Muscle of back (tissue), 13 donors: ENCODE measurements at places on chromosomes 6 and 20.
A peak's percentile ranks its signal among the peaks of the same experiment; 100 is the strongest.

GRCh38 chr6:98831057-98831958 lies 3.1 kb upstream of the POU3F2 start:
- DNase-seq, result no peak

DNA sequence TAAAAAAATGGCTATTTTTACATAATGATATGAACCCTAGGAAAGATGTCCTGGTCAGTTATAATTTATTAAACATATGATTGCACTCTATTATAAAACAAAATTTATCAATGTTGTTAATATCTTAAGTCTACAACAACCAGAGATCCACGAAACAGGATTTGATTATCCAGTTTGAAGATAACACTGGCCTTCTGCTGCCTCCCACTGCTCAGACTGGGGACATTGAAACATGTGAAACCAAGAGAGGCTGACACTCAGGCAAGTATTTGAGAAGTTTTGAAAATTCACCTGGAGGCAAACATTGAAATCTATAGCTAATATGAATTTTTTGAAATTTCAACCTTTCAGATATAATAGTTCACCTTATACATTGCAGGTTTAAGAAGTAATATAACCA lies 219.3 kb upstream of the HSF2 start:
- DNase-seq, result no peak

- peak; percentile 59 for DNase-seq
Measured at GRCh38 chr20:61520893-61521460, 268.9 kb downstream of the CDH4 start.

- no peak for DNase-seq
Measured at GRCh38 chr6:158642097-158642601, 2.4 kb downstream of the DYNLT1 start.

DNA sequence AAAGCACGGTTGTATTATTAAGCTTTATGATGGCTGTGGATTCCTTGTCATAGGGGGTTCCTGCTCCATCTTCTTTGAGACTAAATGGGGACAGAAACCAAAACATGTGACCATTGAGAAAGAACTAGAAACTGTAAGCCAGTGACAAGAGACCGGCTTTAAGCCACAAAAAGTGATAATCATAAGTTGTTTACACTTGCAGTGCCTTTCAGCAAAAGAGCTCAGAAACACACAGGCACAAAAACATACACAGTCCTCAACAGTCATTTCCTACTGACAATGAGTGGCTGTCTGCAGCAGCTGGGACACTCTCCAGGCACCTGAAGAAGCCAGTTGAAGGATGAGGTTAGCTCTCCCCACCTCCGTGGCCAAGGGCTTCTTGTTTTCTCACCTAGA lies 20.0 kb upstream of the UBE2J1 start:
- DNase-seq, result no peak

- DNase-seq, result peak; percentile 64
Measured at GRCh38 chr6:111918825-111919224, 45.6 kb upstream of the FYN start.

DNA sequence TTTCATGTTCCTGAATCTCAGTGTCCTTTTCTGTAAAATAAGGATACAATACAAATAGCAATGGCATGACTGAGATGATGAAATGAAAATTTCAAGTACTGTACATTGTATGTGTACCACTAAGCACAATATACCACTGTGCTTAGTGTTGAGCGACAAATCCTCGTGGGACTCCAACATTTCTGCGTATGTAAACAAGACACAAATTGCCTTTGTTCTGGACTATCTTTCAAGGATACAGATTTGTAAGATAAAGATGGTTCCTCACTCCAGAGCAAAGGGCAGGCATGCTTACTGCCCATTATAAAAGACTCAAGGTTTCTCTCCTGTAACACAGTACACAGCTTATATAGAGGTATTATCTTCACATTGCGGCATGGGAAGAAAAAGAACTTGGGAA lies 6.0 kb downstream of the RARS2 start:
- DNase-seq, result no peak

GRCh38 chr6:131643855-131644460 lies 6.9 kb downstream of the ENPP3 start:
- no peak for DNase-seq

DNA sequence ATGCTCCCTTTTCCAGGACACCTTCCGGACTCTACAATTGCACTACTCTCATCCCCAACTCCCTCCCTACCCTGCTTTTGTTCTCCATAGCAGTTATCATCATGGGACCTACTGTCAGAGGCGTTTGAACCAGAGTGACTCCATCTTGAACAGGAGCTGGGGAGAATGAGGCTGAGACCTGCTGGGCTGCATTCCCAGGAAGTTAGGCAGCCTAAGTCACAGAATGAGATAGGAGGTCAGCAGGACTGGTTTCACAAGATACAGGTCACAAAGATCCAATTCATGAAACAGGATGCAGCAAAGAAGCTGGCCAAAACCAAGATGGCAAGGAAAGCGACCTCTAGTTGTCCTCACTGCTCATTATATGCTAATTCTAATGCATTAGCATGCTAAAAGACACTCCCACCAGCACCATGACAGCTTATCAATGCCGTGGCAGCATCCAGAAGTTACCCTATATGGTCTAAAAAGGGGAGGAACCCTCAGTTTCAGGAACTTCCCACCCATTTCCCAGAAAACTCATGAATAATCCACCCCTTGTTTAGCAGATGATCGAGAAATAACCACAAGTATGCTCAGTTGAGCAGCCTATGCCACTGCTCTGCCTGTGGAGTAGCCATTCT lies 15.6 kb downstream of the SLC13A3 start:
- DNase-seq, result no peak

- DNase-seq, result no peak
Measured at GRCh38 chr6:149095842-149096241, 221.7 kb upstream of the TAB2 start.

DNA sequence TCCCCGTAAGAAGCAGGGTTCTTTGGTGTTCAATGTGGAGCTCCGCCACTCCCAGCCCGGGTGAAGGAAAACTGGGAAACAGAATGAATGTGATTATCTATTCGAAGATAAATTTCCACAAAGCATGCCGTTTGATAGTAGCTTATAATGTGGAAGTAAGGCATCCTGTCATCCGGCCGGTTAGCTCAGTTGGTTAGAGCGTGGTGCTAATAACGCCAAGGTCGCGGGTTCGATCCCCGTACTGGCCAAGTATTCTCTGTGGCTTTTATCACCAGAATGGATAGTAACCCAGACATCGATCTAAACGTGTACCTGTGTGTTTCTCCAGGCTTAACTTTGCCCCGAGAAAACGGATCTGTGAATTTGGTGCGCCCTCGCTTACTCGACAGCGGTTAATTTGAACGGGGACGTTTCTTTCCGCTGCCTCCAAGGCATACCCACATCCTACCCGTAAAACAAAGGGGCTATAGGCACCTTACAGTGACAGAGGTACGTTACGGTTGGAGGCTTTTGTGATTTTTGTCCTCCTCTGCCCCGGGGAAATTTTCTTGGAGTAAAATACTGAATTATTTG lies 215.2 kb upstream of the ZNF184 start:
- peak; percentile 85 for DNase-seq

DNA sequence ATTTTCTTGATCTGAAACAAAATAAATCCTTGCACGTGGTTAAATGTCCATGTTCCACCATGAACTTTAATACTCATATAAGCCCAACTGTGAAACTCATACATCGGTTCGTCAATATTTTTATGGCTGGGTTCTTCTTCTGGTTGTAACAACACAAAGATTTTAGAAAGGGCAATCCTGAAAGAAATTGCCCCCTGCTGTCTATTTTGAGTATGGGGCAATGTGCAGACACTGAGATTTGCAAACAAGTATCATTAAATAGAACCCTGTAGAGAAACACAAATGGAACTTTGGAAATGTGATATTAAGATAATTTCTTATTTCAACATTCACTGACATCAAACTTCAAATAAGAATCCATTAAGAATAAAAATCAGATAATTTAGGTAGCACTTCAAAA lies 80.2 kb upstream of the PHACTR1 start:
- no peak for DNase-seq

DNA sequence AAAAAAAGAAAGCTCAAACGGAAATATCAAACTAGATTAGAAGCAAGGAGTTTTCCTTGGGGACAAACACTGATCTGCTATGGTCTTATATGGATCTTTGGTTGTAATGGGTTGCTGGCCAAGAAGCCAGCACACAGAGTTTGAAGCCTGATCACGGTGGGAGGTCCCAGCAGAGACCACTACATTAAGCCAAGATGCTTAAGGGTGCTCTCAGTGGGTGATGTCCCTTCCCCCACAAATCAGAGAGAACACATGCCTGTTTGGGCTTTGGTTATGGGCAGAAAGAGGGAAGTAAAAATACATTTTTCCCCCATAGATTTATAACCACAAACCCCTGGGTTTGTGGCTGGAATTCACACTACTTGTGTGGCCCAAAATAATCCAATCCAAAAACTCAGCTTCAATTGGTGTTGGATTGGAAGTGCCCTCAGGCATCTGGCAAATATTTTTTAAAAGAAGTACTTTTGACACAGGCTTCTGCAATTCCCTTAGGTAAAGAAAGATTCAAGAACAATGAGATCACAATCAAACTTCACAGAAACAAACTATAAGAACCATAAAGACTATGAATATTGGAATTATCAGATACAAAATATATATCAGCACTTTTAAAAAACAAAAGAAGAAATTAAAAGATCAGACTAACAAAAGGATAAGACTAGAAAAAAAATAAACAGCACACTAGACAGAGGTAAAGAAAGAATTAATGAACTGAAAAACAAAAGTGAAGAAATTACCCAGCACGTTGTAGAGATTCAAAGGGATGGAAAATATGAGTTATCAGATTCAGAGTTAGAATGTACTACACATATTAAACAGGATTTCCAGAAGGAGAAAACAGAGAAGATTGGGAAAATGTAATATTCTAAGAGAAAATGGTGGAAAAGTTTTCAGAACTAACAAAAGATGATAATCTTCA lies 44.7 kb downstream of the ESF1 start:
- no peak for DNase-seq

DNA sequence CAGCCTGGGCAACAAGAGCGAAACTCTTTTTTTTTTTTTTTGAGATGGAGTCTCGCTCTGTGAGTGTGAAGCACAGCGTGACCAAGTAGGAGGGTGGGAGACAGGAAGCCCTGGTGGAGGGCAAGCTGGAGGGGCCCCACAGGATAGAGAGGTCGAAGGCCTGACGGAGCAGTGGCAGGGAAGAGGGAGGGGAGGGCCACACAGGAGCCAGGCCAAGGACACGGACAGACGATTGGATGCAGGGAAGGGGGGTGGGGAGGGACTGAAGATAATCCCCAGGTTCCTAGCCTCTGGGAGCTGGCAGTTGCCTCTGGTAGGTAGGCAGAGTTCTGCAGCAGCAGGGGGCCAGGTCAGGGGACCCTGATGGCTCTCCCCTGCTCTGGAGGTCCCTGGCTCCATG lies 10.8 kb upstream of the GUCA1A start:
- no peak for DNase-seq

DNA sequence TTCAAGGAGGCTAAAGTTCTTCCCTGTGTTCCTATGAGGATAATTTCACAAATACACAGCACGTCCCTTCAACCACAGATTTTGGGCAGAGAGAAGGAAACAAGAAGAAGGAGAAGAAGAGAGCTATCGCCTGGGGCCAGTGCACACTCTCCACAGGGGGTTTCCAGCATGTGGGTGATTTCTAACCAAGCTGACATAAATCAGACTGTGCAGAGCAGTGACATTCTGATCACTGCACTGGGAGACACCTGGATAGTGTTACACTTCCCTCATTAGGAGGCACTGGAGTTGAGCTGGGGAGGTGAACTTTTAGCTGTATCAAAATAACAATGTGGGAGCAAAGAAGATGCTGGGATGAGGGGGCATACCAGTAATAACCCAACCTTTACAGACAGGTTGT lies 71.8 kb upstream of the CENPW start:
- no peak for DNase-seq

GRCh38 chr6:159809149-159809548 lies 9.1 kb downstream of the PNLDC1 start:
- no peak for DNase-seq

- no peak for DNase-seq
Measured at GRCh38 chr20:44888226-44889103, 3.0 kb downstream of the YWHAB start.

DNA sequence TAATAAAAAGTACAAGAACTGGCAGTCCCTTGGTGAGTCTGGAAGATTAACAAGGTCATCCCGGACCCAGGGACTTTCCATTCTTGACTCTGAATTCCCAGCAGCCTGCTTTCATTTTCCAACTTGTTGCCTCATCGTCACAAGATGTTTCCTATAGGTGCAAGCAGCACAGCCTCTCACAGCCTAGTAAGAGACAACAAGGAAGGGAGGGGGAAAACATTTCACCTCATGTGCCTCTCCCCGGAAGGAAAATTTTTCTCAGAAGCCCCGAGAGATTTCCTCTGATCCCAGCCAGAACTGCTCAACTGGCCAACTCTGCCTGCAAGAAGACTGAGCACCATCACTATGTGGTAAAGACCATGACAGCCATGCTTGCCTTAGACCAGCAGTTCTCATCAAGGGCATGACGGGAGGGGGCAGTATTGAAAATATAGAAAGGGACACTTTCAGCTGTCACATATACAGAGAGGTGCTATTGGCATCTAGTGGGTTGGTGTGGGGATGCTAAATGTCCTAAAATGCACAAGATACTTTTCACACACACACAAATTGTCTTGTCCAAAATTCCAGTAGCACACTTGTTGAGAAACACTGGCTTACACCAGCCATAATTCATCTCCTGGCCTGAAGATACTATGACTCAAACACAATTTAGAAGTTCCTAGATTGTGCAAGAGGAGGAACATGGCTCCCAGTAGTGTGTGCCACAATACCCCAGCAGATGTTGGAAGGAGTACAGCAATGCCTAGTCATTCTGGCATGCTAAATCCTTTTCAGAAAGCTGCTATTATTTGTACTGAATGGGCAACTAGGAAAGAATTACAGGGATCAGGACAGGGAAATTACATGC lies 10.8 kb upstream of the WTAP start:
- peak; percentile 71 for DNase-seq

- DNase-seq, result no peak
Measured at GRCh38 chr6:15775076-15775634, 112.3 kb upstream of the DTNBP1 start.

DNA sequence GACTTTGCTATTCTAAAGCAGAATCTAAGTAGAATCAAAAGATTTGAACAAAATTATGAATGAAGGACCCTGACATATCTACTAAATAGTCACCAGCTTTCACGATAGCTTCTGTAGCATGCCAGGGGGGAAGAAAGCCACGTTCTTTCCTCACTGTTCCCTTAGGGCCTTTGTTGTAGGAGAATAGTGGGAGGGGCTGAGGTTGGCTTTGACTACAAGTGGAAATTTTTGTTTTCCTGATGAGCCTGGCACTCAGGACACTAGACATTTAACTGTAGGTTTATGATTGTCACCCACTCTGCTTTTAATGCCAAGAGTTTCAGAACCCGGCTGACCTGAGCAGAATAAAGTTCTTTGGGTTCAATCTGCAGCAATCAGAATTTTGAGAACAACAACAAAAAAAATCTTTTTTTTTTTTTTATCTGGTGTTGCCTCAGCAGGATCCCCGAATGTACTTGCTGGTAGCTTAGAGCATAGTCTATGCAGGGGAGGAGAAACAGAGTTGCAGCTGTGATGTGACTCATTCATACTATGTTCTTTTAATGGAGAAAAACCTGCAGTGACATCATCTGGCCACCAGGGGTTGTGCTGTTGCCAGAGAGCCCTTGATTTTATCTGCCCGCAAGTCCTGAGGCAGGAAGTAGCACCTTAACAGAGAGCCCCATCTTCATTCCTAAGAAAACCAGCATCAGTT lies 38.5 kb downstream of the TPD52L1 start:
- peak; percentile 49 for DNase-seq
